NCI-H1694 (cell line): ENCODE measurements at places on chromosomes 1 and 21.

GRCh38 chr1:30521261-30521865 is 202.0 kb downstream of the MATN1 start:
- DNase-seq = no peak

DNA sequence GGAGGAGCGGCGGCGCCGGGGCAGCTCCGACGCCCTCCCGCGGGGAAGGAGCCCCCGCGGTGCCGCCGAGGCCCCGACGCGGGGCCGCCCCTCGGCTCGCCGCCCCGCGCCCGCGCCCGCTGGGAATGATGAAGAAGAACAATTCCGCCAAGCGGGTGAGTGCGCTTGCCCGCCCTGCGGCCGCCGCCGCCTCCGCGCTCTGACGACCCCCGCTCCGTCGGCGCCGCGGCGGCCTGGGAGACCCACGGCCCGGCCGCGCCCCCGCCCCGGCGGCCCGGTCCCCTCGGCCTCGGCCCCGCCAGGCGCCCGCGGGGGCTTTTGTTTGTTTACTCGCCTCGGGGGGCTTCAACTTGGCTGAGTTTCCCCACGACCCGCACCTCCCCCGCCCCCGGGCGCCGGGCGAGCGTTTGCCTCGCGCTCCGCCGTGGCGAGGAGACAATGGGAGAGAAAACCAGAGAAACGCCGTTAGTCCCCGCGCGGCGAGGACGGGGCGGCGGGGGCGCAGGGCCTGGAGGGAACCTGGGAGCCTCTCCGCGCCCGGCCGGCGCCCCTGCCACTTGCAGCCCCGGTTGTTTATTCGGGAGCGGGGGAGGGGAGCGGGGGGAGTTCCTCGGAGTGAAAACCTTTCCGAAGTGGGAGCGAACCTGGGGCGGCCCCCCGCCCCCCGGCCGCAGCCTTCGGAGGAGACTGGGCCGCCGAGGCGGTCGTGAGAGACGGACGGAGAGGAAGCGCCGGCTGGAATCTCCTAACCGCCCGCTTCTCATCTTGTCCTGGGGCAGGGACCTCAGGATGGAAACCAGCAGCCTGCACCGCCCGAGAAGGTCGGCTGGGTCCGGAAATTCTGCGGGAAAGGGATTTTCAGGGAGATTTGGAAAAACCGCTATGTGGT is 661 bp downstream of the PLEKHO1 start:
- DNase-seq = no peak

DNA sequence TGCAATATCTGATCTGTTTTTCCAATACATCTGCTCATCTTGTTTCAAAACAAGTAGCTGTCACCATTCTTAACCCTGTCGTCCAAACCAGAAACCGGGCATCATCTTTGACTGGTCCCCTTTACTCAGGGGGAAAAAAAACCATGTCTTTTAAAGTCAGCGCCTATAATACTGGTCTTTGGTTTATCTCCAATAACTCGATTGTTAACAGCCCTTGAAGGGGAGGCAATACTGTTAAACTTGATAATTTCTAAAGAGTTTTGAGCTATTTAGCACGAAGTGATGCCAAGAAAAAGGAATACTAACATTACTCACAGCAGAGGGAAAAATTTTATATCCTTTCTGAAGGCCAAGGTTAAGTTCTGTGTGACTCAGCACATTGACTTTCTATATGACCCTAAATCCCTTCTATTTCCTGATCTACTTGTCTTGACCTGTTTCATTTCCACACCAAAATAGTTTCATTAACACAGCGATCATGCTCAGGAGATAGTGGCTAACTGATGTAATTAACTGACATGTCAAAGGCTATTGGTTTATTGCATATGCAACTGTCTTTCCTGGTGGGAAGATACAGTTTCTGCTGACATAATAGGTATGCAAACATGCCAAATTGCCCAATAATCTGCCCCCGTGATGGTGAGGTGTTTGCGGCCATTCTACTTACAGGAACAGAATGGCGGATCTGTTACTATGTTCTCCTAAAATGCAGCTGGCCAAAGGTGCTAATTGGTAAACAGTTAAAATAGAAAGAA is 59.1 kb downstream of the NFIA start:
- no peak for DNase-seq

GRCh38 chr1:241532864-241533263 is 686 bp downstream of the KMO start:
- no peak for DNase-seq

DNA sequence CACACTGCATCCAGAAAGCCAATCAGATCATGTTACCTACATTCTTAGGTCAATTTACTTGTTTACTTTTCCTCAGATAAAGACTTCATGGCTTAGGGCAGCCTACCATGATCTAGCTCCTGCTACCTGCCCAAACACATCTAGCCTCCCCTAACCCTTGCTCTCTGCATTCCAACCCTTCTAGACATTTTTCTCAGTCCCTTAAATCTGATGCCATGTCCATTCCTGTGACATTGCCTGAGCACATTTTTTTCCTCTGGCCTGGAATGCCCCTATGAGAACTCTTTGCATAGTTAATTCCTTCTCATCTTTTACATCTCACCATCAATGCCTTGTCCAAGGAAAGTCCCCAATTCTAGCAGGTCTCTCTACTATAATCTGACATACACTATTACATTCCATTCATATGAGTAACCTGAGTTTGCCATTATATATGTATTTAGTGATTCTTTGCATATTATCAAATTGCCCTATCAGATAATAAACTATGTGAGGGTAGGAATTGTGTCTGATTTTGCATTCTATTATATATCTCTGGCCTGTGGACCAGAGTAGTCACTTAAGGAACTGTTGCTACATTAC is 166.9 kb downstream of the COL11A1 start:
- no peak for DNase-seq

GRCh38 chr21:15701830-15702229 is 28.0 kb upstream of the USP25 start:
- DNase-seq = no peak

DNA sequence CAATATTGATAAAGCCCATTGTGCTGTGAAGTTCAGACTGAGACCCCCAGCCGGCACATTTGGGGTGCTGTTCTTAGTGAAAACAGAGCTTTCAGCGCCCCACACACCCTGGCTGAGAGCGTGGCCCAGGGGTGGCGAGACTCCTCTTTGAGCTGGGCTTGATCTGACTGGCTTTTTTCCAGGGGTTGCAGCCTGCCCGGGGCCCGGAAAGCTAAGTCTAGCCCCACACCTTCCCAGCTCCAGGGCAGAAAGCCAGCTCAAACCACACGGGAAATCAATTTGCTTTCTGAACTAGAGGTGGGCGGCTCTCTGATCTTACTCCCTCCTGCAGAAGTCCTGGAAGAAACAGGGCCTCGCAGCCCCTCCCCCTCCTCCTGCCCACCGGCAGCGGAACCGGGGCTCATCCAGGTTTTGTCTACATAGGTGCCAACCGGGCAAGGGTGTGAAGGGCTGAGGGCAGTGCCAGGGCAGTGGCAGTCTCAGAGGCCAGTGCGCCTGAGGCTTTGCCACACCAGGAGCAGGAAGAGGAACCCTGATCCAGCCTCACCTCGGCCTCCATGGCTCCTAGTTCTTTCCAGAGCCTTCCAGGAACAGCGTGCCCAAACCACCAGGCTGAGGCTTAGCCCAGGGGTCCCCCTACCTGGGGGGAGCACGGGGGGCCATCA is 155.3 kb downstream of the NPHP4 start:
- DNase-seq = no peak

DNA sequence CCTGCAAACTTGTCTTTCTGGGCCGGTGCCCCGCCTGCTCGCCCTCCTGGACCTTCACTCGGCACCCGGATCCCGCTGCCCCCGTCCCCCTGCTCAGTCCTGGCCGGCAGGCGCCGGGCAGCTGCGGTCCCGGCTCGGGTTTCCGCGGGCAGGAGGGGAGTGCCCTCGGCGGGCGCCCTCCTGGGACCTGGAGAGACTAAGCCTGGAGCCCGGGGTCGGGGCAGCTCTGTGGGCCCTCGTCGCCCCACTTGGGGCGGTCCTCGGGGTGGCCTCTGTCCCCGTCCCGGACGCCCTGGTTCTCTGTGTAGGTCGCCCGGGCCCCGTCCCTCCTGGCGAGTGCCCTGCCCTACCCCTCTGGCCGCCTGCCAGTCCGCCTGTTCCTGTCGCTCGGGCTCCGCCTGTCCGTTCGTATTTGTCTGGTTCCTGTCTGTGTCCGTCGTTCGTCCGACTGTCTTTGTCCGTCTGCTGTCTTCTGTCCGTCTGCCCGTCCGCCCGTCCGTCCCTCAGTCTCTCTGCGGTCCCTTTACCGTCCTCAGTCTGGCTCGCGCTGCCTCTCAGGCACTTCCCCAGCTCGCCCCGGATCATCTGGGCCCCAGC is 490 bp downstream of the SERINC2 start:
- DNase-seq = no peak

GRCh38 chr21:26003404-26003803 is 167.2 kb downstream of the APP start:
- no peak for DNase-seq

DNA sequence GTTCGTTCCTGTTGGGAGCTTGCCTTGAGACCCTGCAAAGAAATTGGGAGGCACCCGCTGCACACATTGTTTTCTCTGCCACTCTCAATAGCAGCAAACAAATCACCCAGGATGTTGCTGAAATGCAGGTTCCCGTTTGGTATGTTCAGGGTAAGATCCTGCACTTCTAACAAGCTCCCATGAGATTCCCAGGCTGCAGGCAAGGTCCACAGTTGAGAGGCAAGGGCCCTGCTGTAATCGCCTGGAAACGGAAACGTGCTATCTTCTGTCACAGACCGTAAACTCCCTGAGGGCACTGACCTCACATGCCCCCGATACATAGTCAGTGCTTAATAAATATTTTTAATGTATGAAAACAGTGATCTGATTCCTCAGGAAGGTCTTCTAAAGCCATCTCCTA is 37.8 kb downstream of the XCL1 start:
- DNase-seq = no peak

GRCh38 chr1:174956976-174957375 is 42.8 kb upstream of the CACYBP start:
- DNase-seq = no peak

GRCh38 chr1:44636083-44636687 is 38.1 kb downstream of the TMEM53 start:
- DNase-seq = no peak
